Effector CD4-positive, alpha-beta T cell (primary cell): ENCODE measurements at places on chromosomes 7 and 10.
A peak's percentile ranks its signal among the peaks of the same experiment; 100 is the strongest.

- no peak for DNase-seq
Measured at GRCh38 chr7:24733414-24734060, 23.7 kb downstream of the GSDME start.

- DNase-seq = peak; percentile 84
Measured at GRCh38 chr7:99551767-99552463, at the start of gene FAM200A. FAM200A (minus strand) TSS chr7:99552114; CDS start chr7:99548407, 3,707 bp downstream.

DNA sequence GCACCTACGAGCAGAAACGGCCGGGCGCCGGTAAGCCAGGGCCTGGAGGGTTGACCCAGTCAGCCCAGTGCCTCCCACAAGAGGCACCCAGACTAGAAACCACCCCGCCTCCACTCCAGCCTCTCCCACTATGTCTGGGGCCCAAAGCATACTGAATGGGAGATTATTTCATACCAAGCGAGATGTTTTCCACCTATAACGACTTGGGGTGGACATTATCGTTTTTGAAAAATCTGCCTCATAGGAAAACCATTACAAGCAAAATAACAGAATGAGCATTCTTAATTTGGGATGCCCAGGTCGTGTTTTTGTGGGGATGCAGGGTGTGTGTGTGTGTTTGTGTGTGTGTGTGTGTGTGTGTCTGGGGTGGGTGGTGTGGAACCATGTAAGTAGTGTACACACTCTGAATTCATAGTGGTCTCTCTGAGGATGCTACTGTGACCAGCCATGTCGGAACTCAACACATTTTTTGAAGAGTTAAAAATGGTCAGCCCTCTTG is 1.6 kb downstream of the HOXA6 start:
- no peak for DNase-seq

DNA sequence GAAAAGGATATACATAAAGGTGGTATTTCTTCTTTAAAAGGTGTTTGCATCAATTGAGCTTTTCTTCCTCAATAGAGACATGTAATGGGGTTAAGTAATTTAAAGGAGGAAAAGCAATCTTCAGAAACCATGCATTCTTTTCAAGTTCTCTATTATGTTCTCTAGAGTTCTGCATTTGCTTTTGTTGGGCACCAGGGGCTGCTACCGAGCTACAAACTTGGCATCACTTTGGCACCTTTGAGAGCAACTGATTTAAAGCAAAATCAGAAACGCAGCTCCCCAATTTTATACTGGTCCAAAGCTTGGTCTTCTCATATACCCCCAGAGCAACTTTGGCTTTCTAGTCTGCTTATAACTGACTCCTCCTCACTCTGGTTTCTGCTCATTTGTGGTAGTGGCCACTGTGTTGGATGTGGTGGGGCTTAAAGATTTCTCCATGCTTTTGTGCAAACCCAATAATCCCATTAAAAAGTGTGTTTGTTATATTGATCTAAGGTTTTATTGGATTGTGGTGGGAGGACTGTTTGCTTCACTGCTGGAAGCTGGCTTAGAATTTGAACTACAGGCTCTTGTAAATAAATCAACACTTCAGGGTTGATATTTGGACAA is 712.1 kb downstream of the PHTF2 start:
- DNase-seq = no peak

- no peak for DNase-seq
Measured at GRCh38 chr7:151101621-151102396, 15.5 kb downstream of the AGAP3 start.

DNA sequence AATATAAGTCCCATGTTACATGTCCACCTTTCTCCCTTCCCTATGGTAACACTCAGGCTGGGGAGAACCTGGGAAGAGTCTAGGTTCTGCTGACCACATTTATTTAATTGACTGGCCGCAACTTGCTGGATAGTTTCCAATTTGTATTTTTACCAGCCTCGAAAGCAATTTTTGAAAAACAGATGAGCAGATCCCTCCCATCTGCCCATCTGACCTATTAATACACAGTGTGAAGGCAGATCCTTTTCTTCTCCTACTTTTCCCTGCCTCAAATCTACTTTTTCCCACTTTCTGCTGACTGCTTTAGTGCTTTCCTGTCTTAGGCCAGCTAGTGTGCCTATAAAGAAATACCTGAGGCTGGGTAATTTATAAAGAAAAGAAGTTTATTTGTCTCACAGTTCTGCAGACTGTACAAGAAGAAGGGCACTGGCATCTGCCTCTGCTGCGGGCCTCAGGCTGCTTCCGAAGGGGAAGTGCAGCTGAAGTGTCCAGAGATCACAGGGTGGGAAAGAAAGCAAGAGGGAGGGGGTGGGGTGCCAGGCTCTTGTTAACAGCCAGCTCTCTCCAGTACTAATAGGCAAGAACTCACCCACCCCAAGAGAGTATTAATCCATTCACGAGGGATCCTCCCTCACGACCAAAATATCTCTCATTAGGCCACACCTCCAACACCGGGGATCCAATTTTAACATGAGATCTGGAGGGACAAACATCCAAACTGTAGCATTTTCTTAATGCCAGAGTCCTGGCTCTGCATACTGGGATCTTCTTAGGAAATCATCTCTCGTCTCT is 336.0 kb upstream of the IGFBP3 start:
- no peak for DNase-seq

- no peak for DNase-seq
Measured at GRCh38 chr10:8437896-8438295, 383.4 kb downstream of the GATA3 start.

DNA sequence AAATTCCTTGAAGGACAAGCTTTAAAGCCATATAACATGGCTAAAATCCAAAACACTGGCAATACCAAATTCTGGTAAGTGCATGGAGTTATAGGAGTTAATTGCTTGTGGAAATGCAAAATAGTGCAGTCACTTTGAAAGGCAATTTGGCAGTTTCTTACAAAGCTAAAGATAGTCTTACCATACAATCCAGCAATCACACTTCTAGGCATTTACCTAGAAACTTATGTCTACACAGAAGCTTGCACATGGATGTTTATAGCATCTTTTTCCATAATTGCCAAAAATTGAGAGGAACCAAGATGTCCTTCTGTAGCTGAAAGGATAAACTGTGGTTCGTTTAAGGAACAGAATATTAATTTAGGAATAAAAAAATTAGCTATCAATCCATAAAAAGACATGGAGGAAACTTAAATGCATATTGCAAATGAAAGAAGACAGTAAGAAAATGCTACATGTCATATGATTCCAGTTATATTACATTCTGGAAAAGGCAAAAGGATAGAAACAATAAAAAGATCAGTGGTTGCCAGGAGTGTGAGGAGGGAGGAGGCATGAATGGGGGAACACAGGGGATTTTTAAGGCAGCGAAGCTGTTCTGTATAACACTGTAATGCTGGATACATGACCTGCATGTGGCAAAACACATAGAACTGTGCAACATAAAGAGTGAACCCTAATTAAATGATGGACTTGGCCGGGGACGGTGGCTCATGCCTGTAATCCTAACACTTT is 51.9 kb downstream of the GNAT3 start:
- DNase-seq = no peak

- no peak for DNase-seq
Measured at GRCh38 chr7:94206295-94206694, 188.4 kb upstream of the COL1A2 start.

DNA sequence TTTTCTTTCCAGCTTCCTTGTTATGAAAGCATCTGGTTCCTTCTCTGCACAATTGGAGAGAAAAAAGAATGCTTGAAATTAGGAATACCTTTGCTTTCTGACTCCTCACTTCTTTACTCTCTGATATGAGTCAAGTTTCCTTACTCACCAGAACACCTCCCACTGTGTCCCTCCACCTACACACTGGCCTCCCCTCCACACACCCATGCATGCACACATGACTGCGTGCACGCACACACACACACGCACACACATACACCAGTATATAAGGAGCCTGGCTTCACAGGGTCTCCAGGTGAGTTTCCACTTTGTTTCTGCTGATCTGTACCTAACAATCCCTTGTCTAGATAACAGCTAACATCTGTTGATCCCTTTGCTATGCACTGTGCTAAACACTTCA is 11.4 kb upstream of the PTER start:
- no peak for DNase-seq

DNA sequence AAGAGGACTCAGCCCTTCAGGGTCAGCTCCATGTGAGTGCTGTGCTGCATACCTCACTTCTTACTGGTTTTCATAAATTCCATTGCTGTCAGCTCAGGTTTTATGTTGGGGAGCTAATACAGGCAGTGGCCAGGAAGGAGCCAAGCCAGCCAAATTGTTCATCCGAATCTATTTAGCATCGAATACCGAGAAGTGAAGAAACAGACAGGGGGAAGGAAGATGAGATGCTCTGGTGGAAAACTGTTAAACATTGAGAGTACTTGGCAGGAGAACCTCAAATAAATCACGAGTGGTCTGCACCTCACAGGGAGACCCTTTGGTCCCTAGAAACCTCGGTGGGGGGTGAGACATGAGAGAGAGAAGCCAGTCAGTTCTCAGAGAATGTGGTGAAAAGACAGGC is 196.0 kb upstream of the TMEM72 start:
- DNase-seq = no peak
